ENCODE measurements at places on chromosomes 16 and 17.
A peak's percentile ranks its signal among the peaks of the same experiment; 100 is the strongest.

- no peak for DNase-seq
These were observed 3.9 kb upstream of the THRA start for GRCh38 chr17:40058865-40059264.

- DNase-seq = no peak
These were observed 23.5 kb upstream of the SIAH1 start for GRCh38 chr16:48408688-48409087.

DNA sequence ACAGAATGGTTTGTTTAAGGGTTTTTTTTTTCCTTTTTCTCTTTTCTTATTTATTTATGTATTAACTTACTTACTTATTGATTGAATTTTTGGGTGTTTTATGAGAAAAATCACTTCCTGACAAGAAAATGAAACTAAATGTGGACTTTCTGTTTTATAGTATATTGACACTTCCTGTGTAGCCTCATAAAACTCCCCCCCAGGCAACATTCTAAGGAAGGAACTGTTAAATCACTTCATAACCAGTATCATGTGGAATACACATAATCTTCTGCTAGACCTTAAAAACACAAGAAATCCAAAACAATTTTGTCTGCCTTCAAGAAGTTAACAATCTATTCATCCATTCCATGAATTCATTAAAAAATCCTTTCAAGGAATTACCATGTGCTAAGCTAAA lies 164.1 kb upstream of the TOM1L1 start:
- DNase-seq = no peak

GRCh38 chr16:14036889-14037288 lies 34.2 kb upstream of the MRTFB start:
- no peak for DNase-seq

DNA sequence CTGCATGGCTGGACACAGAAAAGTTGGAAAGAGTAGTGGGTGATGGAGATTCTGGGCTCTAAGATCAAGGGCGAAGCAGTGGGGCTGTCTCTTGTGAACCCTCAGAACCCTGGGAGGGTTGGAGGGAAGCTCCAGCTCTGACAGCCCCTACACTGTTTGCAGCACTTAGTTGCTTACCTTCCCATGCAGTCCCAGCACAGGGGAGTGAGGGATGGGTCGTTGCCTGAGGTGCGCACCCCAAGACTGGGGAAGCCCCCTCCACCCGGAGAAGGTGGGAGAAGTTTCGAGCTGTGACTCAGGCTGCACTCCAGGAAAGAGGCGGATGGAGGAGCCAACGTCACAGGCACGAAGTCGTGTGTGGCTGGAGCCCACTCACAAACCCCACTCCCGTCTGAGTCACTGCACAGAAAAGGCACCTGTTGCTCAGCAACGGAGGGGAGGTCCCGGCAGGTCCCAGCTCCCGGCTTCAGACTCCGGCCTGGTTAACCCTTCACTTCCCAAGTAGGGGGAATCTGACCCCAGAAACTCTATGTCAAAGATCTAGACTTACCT lies 60.1 kb downstream of the AIPL1 start:
- DNase-seq = peak; percentile 83

- no peak for DNase-seq
These were observed 76.9 kb downstream of the CYB561 start for GRCh38 chr17:63369233-63369632.

GRCh38 chr17:80791758-80792284 lies 199.8 kb upstream of the CHMP6 start:
- peak; percentile 54 for DNase-seq

All from activated naive CD8-positive, alpha-beta T cell treated with anti-CD3 and anti-CD28 coated beads, Interleukin-2, amount 50 U/mL, for 24 hours (primary cell).